NCI-H82 (cell line): ENCODE measurements at places on chromosomes 7 and 10.

GRCh38 chr7:32266932-32267475 is 196.8 kb upstream of the PDE1C start:
- peak; percentile 22 for DNase-seq

- DNase-seq = no peak
These were observed 3.0 kb upstream of the EPHB6 start for GRCh38 chr7:142851919-142852318.

GRCh38 chr10:5092848-5093790 is 1.1 kb upstream of the AKR1C3 start:
- DNase-seq = no peak

DNA sequence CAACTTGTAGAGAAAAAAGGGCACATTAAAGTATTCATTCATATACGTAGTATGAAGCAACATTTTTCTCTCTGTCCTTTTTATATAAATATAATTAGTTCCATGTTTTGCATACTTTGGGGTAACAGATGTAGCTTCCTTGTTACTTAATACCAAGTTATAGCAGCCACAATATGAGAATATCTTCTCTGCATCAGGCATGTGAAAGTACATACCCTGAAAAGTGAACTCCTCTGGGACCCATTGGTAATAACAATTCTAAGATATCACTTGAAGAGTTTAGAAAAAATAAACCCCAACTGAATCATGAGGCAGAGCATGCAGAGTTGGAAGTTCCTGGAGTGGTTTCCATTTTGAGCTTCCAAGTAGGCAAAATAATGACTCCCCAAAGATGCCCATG is 2.4 kb upstream of the CRPPA start:
- DNase-seq = no peak

GRCh38 chr10:89981891-89982290 is 280.5 kb downstream of the KIF20B start:
- DNase-seq = no peak

- peak; percentile 38 for DNase-seq
These were observed 353.6 kb downstream of the PTEN start for GRCh38 chr10:88216976-88217375.

GRCh38 chr10:86659161-86659691 is 4.9 kb downstream of the OPN4 start:
- DNase-seq = no peak

DNA sequence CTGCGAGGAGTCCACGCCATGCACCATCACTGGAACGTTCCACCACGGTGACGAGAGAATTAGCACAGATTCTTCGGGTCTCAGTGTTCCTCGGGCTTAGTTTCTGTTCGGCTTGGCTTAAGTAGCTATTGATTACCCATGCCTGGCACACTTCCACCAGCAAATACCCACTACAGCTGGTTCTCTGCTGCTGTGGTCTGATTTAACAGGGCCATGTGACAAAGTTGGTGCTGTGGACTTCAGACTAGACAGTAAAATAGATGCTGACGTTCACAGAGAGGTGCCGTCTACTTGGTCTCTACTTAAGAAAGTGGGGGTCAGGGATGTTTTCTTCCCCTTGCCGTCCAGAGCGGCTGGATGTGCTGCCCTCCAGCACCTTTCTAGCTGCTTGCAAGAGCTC is 11.6 kb downstream of the GNA12 start:
- DNase-seq = no peak

GRCh38 chr7:22896917-22897316 is 74.3 kb upstream of the TOMM7 start:
- peak; percentile 76 for DNase-seq

DNA sequence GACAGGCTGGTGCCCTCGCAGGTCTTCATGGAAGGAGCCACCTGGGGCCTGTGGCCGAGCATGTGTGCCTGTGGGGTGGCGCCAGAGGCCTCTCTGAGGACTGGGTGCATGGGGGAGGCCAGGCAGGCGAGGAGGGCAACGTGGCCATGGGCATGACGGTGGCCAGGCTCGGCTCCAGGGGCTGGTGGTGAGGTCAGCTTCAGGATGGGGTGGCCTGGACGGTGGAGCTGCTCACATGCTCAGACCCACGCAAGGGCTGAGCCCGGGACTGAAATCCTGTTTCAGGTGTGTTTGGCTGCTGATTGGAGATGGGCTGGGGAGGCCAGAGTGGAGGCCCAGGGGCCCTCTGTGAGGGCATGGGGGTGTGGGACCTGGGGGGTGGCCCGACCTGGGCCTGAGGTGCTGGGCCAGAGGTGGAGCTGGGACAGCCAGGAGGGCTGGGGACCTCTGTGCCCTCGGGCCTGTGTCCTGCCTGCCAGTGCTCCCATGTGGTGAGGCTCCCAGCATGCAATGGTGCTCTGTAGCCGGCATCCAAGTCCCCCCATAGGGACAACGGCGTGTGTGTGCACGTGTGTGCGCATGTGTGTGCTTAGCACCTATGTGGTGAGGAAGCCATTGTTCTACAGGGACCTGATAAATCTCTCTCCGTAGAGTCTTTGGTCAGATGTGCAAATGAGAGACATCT is 71.1 kb downstream of the INPP5A start:
- DNase-seq = no peak

GRCh38 chr10:89685936-89686335 is 15.5 kb upstream of the KIF20B start:
- DNase-seq = no peak

DNA sequence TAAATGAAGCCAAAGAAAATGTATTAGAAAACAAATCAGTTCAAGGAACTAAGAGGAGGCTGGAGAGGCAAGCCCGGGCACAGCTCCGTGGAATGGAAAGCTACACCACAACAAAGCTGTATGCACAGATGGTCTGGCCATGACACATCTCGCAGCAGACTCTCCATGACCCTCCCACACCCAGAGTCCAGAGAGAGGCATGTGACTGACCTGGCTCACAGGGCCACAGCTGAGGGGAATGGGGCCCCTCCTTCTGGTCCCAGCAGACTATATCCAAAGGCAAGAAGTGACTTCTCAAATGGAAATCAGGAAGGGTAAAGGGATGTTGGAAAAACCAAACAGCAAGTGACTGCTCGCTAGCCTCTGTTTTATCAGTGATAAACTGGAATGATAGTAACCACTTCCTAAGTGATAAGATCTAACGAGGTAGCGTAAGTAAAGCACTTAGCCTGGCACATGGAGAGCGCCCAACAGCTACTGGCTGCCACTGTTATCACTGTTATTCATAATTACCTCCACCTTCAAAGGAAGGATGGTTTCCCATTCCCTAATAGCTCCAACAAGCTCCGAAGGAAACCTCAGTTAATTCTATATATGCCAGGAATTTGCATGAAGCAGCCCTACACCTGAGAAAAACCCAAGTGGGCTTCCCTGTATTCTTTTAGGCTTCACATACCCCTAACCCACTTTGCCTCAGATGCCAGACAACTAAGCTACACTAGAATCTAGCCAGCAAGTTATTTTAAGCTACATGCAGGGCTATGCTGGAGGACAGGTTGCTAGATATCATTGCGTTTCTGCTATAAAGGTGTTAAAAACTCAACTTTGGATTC is 8.4 kb downstream of the OSBPL3 start:
- DNase-seq = peak; percentile 12

GRCh38 chr7:31603046-31603445 is 84.0 kb upstream of the PPP1R17 start:
- DNase-seq = peak; percentile 34

- no peak for DNase-seq
These were observed 33.0 kb downstream of the C10orf90 start for GRCh38 chr10:126637501-126637900.
